ENCODE measurements at places on chromosomes 12 and 14.
A peak's percentile ranks its signal among the peaks of the same experiment; 100 is the strongest.

DNA sequence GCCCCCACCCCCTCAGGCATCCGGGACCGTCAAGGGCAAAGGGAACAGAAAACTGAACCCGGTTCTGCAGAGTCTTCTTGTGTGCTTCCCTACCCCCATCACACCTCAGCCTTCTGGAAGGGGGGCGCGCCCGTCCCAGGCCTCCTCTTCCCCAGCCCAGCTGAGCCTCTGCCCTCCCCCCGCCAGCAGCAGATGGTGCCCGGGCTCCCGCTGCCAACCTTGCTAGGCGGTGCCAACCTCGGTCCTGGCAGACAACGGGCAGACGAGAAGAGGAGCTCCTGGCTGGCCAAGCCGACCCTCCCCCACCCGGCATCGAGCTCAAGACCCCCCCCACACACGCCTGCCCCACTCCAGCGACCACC lies 8.7 kb downstream of the STAC3 start:
- H3K4me1 ChIP-seq = peaks cover 41% of the 10 kb centered on the region
- H3K36me3 ChIP-seq = no peaks in the 10 kb centered on the region
- H3K4me3 ChIP-seq = no peak overlapping the region
- no peak for DNase-seq
- no peak overlapping the region for H3K27ac ChIP-seq

- no peak overlapping the region for H3K4me3 ChIP-seq
- no peak for DNase-seq
- no peak overlapping the region for H3K27ac ChIP-seq
- H3K27me3 ChIP-seq = peaks cover 22% of the 10 kb centered on the region
- H3K36me3 ChIP-seq = no peaks in the 10 kb centered on the region
Observed at GRCh38 chr12:114447274-114447716, 41.4 kb upstream of the TBX5 start.

DNA sequence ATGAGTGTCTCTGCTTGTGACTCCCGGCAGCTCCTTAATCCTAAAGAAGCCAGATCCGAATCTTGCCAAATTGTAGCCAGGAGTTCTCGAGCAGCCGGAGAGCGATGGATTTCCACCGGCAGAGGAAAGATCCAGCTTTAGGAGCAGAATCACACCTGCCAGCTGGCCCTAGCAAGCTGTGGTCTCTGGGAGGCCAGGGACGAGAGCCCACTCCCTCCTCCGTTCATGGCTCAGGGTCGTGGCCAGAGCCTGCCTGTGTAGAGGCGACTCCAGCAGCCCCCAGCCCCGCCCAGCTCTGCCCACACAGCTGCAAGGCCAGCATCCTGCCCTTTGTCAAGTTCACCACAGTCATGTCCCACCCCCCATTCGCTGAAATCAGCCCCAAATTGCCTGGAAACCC lies 121.0 kb downstream of the SCARB1 start:
- DNase-seq = no peak
- no peak overlapping the region for H3K4me3 ChIP-seq
- H3K27me3 ChIP-seq = peaks cover 4% of the 10 kb centered on the region
- peaks cover 4% of the 10 kb centered on the region for H3K4me1 ChIP-seq
- H3K27ac ChIP-seq = no peak overlapping the region

GRCh38 chr12:43381879-43382278 lies 170.1 kb downstream of the ADAMTS20 start:
- H3K36me3 ChIP-seq = no peaks in the 10 kb centered on the region
- H3K4me3 ChIP-seq = no peak overlapping the region
- no peaks in the 10 kb centered on the region for H3K4me1 ChIP-seq
- H3K27me3 ChIP-seq = no peaks in the 10 kb centered on the region

DNA sequence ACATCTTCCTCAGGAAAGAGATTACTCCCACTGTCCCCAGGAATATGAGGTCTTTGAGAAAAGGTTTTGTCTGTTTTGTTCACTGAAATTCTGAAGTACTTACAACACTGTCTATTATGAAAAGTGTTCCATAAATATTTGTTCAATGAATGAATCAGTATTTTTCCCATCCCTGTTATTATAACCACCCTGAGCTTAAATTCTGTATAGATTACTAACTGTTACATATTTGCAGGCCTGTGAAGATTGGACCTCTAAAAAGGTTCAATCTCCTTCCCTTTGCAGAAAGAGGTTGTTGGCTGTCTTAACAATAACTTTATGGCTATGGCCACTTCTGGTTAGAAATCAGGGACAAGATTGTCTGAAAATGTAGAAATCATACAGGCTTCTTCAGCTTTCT lies 174.5 kb upstream of the NPAS3 start:
- H3K27ac ChIP-seq = no peak overlapping the region
- H3K36me3 ChIP-seq = no peaks in the 10 kb centered on the region
- H3K4me3 ChIP-seq = no peak overlapping the region
- H3K27me3 ChIP-seq = no peaks in the 10 kb centered on the region

GRCh38 chr12:68505970-68506369 lies 104.7 kb upstream of the RAP1B start:
- no peak overlapping the region for H3K27ac ChIP-seq
- no peak for DNase-seq
- H3K4me3 ChIP-seq = no peak overlapping the region
- no peaks in the 10 kb centered on the region for H3K36me3 ChIP-seq

GRCh38 chr12:69341328-69341727 lies 6.9 kb upstream of the LYZ start:
- H3K27me3 ChIP-seq = no peaks in the 10 kb centered on the region
- H3K36me3 ChIP-seq = no peaks in the 10 kb centered on the region
- peaks cover 16% of the 10 kb centered on the region for H3K4me1 ChIP-seq
- H3K4me3 ChIP-seq = no peak overlapping the region
- DNase-seq = no peak
- no peak overlapping the region for H3K27ac ChIP-seq

DNA sequence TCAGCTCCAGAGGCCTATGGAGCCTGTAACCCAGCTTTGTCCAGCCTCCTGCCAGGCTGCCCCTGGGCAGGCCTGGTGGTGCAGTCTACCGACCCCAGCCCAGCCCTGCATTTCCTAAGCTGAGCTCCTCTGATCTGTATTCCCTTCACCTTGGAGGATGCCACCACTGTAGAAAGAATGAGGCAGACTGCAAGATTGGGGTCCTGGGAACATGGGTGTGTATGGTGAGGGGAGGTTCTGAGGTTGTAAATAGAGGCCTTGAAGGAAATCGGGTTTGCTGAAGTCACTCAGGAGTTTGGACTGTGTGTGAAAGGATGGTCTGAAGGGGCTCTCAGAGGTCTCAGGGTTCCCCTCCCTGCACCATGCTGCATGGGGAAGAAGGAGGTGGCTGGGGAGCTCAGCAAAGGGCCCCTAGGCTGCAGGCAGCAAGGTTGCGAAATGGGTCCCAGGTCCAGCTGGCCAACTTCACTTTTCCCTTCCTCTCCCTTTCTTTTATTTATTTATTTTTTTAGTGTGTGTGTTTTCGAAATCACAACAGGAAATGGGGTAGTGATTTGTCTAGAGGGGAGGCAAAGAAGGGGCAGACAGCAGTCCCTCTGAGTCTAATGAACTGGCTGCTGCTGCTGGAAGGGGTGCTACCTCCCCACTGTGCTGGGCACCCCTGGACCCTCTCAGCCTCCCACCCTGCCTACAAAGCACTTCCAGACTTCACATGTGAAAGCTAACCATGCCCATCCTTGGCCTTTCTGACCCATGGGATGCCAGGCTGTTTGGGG lies 1.2 kb upstream of the LRP1-AS start:
- H3K4me1 ChIP-seq = no peaks in the 10 kb centered on the region
- no peaks in the 10 kb centered on the region for H3K36me3 ChIP-seq
- no peak overlapping the region for H3K27ac ChIP-seq
- DNase-seq = no peak
- no peak overlapping the region for H3K4me3 ChIP-seq
- no peaks in the 10 kb centered on the region for H3K27me3 ChIP-seq

DNA sequence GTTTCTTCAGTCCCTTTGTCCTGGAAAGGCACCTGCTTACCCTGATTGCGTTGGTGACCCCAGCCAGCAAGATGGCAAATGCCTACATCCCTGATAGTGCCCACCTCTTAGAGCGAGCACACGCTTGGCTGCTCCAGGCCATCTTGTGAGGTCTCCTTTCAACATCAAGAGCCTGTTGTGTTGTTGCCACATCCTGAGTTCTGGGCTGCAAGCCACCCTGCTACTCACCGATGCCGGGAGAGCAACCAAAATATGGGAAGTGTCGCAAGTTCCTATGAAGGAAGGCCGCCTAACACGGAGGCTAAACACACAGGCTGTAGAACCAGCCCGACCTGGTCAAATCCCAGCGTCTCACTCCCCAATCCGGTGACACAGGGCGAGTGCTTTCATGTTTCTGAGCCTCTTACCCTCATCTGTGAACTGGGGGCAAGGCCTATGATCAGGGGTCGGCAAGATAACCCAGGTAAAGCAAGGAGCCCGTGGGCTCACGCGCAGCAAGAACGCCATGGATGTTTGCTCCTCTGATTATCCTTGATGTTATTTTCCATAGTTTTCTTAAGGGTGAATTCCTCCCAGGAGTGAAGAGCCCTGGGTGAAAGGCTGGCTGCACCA lies 98.4 kb downstream of the LGMN start:
- H3K27ac ChIP-seq = no peak overlapping the region
- no peaks in the 10 kb centered on the region for H3K36me3 ChIP-seq
- no peak for DNase-seq
- H3K4me3 ChIP-seq = no peak overlapping the region

DNA sequence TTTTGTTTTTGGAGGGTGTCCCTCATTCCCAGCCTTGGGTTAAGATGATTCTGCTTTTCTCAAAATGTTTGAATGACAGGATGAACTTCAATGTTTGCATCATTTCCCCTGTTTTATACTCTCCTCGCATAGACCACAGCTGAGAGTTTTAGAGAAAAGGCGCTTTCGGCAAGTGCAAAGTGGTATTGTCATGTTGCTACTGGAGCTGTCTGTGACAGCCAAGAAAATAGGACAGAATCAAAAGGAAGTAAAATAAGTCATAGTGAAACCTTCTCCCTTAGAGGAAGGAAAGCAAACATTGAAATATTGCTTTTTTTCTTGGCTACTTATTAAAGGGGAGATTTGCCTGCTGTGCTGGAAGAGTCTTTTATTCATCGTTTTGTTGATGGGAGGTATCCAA lies 33.5 kb upstream of the ARHGAP5 start:
- no peaks in the 10 kb centered on the region for H3K36me3 ChIP-seq
- H3K27ac ChIP-seq = no peak overlapping the region
- DNase-seq = no peak
- H3K4me1 ChIP-seq = no peaks in the 10 kb centered on the region
- no peaks in the 10 kb centered on the region for H3K27me3 ChIP-seq

DNA sequence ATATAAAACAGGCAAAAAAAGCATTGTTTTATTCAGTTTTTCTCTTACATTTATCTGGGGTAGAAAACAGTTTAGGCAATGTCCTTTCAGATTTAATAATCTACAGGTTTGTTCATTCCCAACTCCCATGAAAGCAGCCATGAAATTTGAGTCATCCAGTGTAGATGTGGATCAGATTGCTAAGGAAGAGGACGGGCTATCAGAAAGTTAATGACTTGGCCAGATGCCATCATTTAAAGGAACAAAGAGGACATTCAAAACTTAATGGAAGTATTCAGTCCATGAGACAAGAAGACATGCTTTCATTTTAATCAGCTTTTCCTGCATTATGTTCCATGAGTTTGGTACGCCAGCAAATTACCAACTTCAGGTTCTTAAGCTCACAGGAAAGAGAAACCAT lies 31.1 kb upstream of the POC1B start:
- no peak overlapping the region for H3K4me3 ChIP-seq
- DNase-seq = no peak
- H3K36me3 ChIP-seq = no peaks in the 10 kb centered on the region

DNA sequence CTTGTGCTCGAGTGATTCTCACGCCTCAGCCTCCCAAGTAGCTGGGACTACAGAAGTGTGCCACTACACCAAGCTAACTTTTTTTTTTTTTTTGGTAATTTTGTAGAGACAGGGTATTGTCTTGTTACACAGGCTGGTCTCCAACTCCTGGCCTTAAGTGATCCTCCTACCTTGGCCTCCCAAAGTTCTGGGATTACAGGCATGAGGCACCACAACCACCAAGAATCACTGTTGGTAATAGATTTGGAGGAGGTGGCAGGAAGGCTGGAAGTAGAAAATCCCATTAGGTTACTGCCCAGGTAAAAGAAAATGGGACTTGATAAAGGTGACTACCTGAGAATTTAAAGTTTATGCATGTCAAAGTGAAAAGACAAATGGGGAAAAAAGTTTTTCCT lies 1.4 kb upstream of the CDCA4 start:
- peak overlapping the region; percentile 72 for H3K4me3 ChIP-seq
- peaks cover 16% of the 10 kb centered on the region for H3K4me1 ChIP-seq
- no peak for DNase-seq
- peak overlapping the region; percentile 80 for H3K27ac ChIP-seq

DNA sequence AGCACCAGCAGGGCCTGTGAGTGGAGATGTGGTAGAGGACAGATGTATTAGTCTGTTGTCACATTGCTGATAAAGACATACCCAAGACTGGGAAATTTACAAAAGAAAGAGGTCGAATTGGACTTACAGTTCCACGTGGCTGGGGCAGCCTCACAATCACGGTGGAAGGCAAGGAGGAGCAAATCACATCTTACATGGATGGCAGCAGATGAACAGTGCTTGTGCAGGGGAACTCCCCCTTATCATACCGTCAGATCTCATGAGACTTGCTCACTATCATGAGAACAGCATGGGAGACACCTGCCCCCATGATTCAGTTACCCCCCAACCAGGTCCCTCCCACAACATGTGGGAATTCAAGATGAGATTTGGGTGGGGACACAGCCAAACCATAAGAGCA lies 361.9 kb downstream of the VRK1 start:
- H3K4me3 ChIP-seq = no peak overlapping the region
- peaks cover 4% of the 10 kb centered on the region for H3K27me3 ChIP-seq
- H3K4me1 ChIP-seq = no peaks in the 10 kb centered on the region
- no peaks in the 10 kb centered on the region for H3K36me3 ChIP-seq

DNA sequence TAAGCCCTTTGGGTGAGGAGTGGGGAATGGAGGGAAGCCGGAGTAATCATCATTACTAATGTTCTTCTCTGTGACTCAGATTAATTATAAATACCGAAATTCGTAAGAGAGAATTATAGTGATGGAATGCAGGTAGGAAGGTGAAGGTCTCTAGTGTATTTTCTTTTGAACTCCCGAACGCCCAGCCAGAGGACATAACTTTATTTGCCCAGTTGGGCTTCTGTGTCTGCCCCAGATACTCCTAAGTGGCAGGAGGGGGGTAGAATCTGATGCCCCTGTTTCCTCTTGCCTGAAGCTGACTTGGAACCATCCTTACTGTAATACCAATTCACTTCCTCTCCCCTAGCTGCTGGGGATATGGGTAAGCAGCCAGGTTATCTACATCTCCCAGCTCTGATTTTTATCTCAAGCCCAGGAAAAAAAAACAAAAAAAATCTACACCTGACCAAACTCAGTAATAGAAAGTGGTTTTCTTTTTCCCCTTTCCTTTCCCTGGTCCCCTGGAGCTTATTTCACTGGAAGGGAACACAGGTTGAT lies 84.4 kb upstream of the CISTR start:
- peaks cover 3% of the 10 kb centered on the region for H3K27me3 ChIP-seq
- H3K27ac ChIP-seq = no peak overlapping the region
- H3K4me3 ChIP-seq = no peak overlapping the region
- no peak for DNase-seq
- H3K4me1 ChIP-seq = no peaks in the 10 kb centered on the region
